ENCODE measurements at places on chromosomes 6 and 20.
A peak's percentile ranks its signal among the peaks of the same experiment; 100 is the strongest.

DNA sequence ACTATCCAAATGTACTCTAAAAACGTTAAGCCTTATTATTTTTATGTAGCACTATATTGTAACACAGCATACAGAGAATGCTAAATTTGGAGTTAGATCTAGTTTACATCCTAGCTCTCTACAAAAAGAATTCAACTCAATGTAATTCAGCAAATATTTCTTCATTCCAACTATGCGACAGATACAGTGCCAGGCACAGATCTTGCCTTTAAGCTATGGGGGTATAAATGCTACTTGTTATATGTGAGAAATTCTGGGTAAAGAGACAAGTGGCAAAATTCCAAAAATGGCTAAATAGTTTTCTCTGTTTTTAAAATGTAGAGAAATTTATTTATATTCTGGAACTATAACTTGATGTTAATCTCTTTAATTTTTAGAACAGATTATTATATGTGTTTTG is 63.2 kb downstream of the SEL1L2 start:
- DNase-seq, result no peak

- no peak for DNase-seq
These were observed 26.6 kb downstream of the ENPP3 start for GRCh38 chr6:131663578-131664165.

DNA sequence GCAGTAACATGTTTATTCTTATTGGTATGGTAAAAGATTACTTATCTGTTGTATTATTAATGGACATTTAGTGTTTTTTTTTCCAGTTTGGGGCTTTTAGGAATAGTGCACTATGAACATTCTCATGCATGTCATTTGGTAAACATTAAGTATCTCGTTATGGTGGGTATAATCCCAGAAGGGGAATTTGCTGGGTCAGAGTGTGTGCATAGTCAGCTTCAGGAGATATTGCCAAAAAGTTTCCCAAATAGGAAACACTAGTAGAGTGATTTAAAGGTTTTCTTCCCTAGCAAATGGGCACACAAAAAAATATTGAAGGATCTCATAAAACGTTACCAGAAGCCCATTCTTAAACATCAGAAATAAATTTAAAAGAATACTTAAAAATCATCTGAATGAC is 25.2 kb upstream of the NHSL1 start:
- DNase-seq, result no peak

- DNase-seq, result no peak
These were observed 868 bp downstream of the NCOA3 start for GRCh38 chr20:47502271-47503239.

- no peak for DNase-seq
These were observed 41.9 kb downstream of the TTI1 start for GRCh38 chr20:37991157-37991866.

DNA sequence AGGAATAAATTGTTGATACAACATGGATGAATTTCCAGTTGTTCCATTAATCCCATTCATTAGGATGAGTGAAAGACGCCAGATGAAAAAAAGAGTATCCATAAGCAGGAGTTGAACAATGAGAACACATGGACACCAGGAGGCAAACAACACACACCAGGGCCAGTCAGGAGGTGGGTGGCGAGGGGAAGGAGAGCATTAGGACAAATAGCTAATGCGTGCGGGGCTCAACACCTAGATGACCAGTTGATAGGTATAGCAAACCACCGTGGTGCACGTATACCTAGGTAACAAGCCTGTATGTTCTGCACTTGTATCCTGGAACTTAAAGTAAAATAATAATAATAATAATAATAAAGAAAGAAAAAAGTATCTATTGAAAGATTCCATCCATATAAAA is 11.1 kb downstream of the PCED1A start:
- no peak for DNase-seq

- peak; percentile 45 for DNase-seq
These were observed 12.1 kb upstream of the MRPS18A start for GRCh38 chr6:43699564-43700186.

DNA sequence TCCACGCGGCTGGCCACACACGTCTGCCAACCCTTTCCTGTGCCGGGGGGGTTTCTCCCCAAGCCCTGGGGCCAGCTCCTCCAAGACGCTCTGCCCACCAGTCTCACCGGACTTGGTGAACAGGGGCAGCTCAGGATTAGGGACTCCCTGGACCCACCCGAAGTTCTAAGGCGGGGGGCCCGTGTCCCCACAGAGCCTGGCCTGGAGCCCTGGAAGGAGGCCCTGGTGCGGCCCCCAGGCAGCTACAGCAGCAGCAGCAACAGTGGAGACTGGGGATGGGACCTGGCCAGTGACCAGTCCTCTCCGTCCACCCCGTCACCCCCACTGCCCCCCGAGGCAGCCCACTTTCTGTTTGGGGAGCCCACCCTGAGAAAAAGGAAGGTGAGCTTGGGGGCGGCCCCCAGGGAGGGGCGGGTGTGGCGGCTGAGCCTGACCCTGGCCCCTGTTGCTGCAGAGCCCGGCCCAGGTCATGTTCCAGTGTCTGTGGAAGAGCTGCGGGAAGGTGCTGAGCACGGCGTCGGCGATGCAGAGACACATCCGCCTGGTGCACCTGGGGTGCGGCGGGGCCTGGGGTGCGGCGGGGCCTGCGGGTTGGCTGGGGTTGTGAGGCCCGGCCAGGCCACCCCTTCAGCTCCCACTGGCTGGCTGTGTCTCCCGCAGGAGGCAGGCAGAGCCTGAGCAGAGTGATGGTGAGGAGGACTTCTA is 2.3 kb downstream of the SLC2A4RG start:
- no peak for DNase-seq

- no peak for DNase-seq
These were observed 32.6 kb upstream of the MDFI start for GRCh38 chr6:41605649-41606048.

DNA sequence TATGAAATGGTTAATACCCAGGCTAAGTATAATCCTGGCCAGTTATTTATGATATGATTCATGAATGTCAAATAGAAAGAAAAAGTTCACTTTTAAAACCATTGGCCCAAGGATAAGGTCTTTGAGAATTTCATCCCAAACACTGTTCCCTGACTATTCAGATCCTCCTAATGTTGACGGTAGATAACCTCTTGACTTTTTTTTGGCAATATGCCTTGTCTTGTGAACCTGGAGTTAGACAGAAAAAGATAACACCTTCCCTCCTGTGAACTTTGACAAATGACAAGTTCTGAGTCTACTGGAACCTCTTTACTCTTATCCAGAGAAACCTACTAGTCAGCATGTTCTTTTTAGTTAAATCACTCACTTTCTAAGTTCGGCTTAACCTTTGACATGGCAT is 166.8 kb upstream of the PREP start:
- DNase-seq, result no peak

GRCh38 chr20:6232436-6232835 is 109.6 kb upstream of the FERMT1 start:
- no peak for DNase-seq

Data from NCI-H774 (cell line).